GDM1 (cell line): ENCODE measurements at places on chromosomes 1 and 21.

DNA sequence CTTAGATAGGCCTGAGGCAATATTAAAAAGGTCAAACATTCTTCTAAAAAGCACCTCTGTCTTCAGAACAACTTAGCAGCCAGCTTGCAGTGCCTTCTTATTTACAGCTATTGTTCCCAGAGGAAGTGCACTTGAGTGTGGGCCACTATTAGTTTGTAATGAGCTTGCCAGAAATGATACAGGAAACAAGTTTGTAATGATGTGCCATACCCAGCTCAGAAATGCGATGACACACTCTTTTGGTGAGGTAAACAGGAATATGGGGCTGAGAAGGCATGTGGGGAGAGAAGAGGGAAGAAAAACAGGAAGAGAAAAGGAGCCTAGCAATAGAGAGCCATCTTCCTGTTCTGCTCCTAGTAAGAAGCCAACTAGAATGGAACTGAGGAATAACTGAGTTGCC, 295.4 kb downstream of the AGBL4 start:
- no peak for DNase-seq

DNA sequence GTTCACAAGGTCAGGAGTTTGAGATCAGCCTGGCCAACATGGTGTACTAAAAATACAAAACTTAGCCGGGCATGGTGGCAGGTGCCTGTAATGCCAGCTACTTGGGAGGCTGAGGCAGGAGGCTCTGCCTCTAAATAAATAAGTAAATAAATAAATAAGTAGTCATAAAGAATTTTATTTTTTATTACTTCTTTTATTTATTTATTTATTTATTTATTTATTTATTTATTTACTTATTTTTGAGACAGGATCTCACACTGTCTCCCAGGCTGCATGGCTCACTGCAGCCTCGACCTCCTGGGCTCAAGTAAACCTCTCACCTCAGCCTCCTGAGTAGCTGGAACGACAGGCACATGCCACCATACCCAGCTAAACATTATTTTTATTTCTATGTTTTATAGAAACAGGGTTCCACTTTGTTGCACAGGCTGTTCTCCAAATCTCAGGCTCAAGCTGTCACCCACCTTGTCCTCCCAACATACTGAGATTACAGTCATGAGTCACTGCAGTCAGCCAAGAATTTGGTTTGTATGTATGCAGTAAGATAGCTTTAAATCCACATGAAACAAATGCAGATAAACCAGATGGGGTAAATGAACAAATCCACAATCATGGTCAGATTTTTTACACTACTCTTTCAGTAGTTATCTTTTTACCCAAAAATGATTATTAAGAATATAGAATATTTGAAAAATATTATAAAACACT, 523.3 kb upstream of the RGS18 start:
- DNase-seq: no peak

- DNase-seq: no peak
These were observed 131.4 kb downstream of the HS2ST1 start for GRCh38 chr1:87045761-87046304.

DNA sequence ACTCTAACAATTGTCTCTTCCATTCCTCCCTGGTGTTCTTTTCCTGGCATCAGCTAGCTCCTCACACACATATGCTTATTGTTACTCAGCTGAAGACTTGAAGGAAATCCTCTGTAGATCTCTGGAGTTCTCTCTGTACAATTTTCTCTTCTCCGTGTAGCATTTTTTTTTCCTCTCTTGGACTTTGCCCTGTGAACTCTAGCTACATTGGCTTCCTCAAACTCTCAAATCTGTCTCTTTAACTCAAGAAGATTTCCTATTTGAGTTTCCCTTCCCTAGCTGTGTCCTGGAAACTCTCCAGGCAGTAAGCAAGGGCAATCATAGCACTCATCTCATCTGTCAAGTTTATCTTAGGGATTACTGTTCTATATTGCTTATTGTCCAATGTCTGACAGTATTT, 4.3 kb upstream of the MIA3 start:
- no peak for DNase-seq

DNA sequence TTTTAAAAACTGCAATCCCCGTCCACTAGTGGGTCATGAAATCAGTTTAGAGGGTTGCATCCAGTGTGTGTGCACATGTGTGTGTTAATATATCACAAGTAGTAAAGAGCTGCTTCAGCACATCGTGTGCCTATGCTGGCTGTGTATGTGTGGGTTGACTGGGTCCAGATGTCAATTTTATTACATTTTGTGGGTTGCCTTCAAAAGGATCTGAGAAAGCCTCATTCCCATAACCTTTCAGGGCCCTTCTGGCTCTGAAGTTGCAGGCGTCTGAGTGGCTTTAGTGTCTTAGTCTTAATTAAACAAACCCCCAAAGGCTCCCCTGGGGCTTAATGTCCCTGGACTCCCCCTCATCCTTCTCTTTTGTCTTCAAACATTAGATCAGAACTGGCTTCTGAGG, 19.8 kb downstream of the PLA2G2D start:
- DNase-seq: no peak

GRCh38 chr1:188364927-188365449, 1536.2 kb downstream of the PLA2G4A start:
- DNase-seq: no peak

- no peak for DNase-seq
These were observed at the start of gene CAPN8 for GRCh38 chr1:223665592-223666312. Gene CAPN8, minus strand, starts transcription at chr1:223665701. Its CDS starts 55 bp downstream, at chr1:223665646.

GRCh38 chr1:7384679-7385078, 386.4 kb upstream of the VAMP3 start:
- DNase-seq: no peak

DNA sequence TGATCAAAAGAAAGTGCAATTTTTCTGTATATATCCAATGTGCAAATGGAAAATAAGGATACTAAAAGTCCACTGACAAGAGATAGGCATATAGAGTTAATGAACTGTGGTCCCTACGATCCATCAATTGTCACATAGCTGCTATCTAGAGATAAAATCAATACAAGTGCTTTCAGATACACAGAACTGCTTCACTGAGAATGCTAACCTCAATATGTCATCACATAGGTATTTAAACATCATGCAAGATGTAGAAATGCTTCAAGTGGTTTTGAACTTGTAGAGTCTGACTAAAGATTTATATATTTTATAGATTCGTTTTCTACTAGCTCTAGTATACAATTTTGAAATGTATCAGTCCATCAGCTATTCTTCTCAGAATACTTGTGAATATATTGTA, 1604.7 kb downstream of the PLA2G4A start:
- no peak for DNase-seq

- DNase-seq: no peak
These were observed 70.5 kb downstream of the CD34 start for GRCh38 chr1:207840380-207840779.
